ENCODE measurements at places on chromosomes 11 and 22. TPM values are rescaled to one million over a fixed set of nuclear protein-coding genes. Genes with fewer than 3 reads are reported as not detected.

IL17REL gene
- total RNA-seq = not detected

RFPL1 gene
- not detected for total RNA-seq

PGA5 gene
- not detected for total RNA-seq

BTBD18 gene
- not detected for total RNA-seq

CHRM4 gene
- total RNA-seq = not detected

All from fibroblast of the aortic adventitia (primary cell).